T47D (cell line): ENCODE measurements at places on chromosomes 2 and 18.

GRCh38 chr18:73881396-73881917, 266.2 kb downstream of the FBXO15 start:
- no peak for DNase-seq

- DNase-seq, result no peak
Measured at GRCh38 chr2:68692511-68692910, 42.1 kb upstream of the ARHGAP25 start.

- no peak for DNase-seq
Measured at GRCh38 chr2:235000426-235001236, 48.8 kb downstream of the SH3BP4 start.

DNA sequence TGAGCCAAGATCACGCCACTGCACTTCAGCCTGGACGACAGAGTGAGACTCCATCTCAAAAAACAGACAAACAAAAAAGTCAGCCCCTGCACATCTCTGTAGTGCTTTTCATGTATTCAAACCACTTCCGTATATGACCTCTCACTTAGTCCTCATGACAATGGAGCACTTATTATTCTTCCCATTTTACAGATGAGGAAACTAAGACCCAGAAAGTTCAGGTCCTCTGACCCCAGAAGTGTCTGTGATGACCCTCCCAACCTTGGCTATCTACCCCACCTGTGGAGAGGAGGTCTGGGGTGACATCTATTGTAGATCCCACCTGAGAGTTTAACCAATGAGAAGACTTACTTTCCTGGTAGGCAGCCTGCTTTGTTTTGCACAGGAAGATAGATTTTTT, 21.6 kb upstream of the MAPRE3 start:
- DNase-seq, result no peak

GRCh38 chr2:36663851-36664695, 32.4 kb upstream of the VIT start:
- DNase-seq, result peak; percentile 78

DNA sequence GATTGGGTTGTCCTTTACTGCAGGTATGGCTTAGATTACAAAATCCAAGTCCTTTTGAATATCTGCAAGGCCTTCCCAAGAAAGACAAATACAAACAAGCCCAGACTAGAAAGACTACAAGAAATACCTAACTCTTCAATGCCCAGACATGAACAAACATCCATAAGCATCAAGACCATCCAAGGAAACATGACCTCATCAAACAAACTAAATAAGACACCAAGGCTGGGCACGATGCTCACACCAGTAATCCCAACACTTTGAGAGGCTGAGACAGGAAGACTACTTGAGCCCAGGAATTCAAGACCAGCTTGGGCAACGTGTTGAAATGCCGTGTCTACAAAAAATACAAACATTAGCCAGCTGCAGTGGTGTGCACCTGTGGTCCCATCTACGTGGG, 31.7 kb downstream of the MAP4K3 start:
- no peak for DNase-seq

- no peak for DNase-seq
Measured at GRCh38 chr2:237404413-237404812, 9.6 kb downstream of the COL6A3 start.
